ENCODE measurements at places on chromosomes 7 and 10. TPM values are rescaled to one million over a fixed set of nuclear protein-coding genes. Genes with fewer than 3 reads are reported as not detected.

The RPEL1 gene
- not detected for total RNA-seq

- no peak overlapping the region for H3K27ac ChIP-seq
- no peak for DNase-seq
- no peak overlapping the region for H3K4me3 ChIP-seq
- H3K27me3 ChIP-seq = peaks cover 40% of the 10 kb centered on the region
- peaks cover 16% of the 10 kb centered on the region for H3K4me1 ChIP-seq
Measured at GRCh38 chr7:155809332-155809946, 2.8 kb downstream of the SHH start.

GRCh38 chr10:104326991-104327610 lies 11.2 kb downstream of the ITPRIP start:
- peaks cover 47% of the 10 kb centered on the region for H3K27me3 ChIP-seq
- peak overlapping the region; percentile 86 for H3K4me3 ChIP-seq
- H3K27ac ChIP-seq = peak overlapping the region; percentile 98
- H3K4me1 ChIP-seq = peaks cover 91% of the 10 kb centered on the region
- no peak for DNase-seq

- no peak for DNase-seq
- H3K27ac ChIP-seq = peak overlapping the region; percentile 14
- peaks cover 56% of the 10 kb centered on the region for H3K4me1 ChIP-seq
- peaks cover 5% of the 10 kb centered on the region for H3K27me3 ChIP-seq
Measured at GRCh38 chr7:24783698-24784097, 26.4 kb upstream of the GSDME start.
